ENCODE measurements at places on chromosomes 13 and 19.

GRCh38 chr19:10105509-10106099 lies 558 bp upstream of the PPAN start:
- DNase-seq, result peak; percentile 69

- no peak for DNase-seq
These were observed at the start of gene SYCN for GRCh38 chr19:39203372-39204341. SYCN (minus strand) TSS chr19:39204263; CDS start chr19:39204254, 9 bp downstream.

GRCh38 chr19:42374826-42375376 lies 15.2 kb downstream of the CNFN start:
- DNase-seq, result no peak

- DNase-seq, result no peak
These were observed 1052.8 kb upstream of the SPRY2 start for GRCh38 chr13:81393721-81394120.

GRCh38 chr19:8499048-8499833 lies 3.2 kb downstream of the PRAM1 start:
- DNase-seq, result no peak

DNA sequence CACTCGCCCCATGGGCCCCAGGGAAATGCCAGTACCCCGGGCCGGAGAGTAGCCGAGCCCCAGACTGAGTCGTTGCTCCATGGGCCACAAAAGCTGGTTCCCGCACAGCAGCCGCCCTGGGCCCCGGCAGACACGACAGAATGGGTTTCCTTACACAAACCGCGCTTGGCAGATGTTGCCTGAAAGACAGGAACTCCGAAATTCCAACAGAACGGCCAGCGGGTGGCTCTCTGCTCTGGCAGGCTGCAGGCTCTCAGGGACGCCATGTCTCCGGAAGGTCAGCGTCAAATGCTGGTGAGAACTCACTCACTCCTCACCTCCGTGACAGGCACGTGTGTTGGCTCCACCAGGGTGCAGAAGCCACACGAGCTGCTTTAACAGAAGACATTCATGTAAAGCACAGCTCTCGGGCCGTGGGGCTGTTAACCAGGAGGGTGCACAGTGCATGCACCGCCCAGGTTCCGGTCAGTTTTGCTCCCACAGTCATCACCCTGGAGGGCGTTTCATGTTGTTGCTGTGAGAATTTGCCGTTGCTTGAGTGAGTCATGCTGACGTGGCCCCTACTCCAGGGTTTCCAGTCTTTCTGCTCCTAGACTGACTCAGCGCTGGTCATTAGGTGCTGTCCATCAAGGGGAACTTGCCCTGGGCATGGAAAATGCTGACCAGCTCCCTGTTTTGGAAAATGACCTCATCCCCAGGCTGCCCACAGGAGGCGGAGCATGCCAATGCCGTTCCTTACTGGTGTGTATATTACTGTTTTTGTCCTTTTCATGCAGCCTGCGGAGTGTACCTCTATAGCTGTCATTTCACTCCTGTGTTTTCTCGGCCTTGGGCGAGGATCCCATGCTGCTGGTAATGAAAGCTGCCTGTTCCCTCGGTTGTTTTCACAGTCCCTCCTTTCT lies 44.8 kb downstream of the ANKRD10 start:
- DNase-seq, result peak; percentile 99

- DNase-seq, result no peak
These were observed 5.2 kb downstream of the TRIM28 start for GRCh38 chr19:58548859-58549663.

DNA sequence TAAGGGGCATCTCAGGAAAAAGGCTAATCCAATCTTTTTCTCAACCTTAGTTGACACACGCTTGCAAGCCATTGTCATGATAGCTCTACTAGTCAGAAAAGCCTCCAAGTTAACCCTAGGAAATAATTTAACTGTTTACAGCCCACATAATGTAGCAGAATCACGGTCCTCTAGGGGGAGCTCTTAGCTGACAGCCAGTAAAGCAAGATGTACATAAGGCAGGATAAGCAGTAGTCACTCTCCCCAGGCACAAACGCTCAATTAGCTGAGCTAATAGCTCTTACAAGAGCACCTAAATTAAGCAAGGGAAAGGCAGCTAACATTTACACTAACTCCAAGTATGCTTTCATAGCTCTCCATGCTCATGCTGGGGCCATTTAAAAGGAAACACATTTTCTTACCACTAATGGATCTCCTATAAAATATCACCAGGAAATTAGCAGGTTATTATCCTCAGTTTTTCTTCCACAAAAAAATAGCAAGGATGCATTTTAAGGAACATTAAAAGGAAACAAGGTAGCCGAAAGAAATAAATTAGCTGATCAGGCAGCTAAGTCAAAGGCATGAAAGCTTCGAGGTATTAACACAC lies 33.7 kb upstream of the ZSCAN5A start:
- DNase-seq, result peak; percentile 28

- DNase-seq, result no peak
These were observed 2.0 kb upstream of the IL17D start for GRCh38 chr13:20701461-20701860.

DNA sequence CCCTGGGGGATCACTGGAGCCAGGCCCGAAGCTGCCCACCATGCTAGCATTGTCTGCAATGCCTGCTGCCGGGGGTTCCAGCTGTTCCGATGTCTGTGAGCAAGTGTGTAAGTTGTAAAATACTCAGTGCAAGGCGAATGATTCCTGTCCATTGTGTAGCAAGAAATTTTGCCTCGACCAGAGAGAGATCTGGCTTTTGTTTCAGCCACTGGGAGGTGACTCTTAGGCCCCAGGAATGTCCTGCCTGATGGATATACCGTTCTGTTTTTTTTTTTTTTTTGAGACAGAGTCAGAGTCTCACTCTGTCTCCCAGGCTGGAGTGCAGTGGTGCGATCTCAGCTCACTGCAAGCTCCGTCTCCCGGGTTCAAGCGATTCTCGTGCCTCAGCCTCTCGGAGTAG lies 7.3 kb upstream of the GADD45B start:
- DNase-seq, result no peak

DNA sequence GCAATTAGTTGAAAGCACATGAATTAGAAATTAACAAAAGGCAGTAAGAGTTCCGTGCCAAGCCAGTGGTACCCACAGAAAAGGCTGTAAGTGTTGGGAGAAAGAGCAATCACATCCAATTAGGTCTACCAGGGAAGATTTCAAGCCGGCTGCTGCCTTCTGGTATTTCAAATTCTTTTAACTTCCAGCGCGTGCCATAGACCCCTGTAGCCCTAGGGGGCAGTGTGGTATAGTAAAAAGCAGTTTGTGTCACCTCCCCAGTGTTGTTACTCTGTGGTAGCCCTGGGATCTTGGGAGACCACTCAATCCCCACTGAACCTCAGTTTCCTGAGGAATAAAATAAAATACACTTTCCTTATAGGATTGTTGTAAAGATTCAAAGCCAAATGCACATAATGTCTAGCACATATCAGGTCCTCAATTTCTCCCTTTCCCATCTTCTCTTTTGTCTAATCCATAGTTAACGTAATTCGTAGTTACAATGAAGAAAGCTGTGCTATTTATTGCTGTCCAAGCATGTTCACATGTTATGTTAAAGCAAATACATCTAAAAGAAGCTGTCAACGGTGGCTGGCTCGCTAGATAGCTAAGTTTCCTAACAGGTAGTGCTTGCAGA lies 230.2 kb downstream of the TDRD3 start:
- DNase-seq, result no peak

DNA sequence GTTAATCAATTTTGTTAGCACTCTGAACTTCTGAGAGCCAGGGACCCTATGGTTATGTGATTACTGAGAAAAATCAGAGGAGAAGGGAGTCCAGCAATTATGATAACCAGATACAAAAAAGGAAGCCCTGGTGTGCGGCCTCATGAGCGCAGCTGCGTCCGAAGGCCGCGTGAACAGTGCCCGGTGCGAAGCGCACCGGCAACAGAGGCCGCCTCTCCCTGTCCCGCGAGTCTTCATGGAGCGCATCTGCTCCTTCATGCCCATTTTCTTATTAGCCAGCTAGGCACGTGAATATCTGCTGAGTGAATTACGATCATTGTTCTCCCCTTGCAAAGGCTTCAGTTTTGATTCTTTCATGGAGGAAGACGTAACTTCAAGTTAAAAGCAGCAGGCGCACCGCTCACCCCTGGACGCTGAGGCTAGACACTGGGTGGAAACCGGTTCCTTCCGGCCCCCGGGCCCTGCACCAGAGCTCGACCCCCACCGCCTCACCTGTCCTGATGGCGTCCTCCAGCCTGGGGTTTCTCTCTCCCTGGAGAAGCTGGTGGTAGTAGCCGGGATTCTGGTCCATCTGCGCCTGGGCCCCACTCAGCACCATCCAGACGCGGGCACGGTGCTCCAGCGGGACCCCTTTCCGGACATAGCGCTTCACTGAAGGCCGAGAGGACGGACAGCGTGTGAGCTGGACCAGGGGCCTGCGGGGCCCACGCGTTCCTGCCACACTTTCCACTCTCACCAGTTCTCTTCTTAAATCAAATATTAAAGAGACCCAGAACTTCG lies 8.9 kb downstream of the GRTP1 start:
- no peak for DNase-seq

DNA sequence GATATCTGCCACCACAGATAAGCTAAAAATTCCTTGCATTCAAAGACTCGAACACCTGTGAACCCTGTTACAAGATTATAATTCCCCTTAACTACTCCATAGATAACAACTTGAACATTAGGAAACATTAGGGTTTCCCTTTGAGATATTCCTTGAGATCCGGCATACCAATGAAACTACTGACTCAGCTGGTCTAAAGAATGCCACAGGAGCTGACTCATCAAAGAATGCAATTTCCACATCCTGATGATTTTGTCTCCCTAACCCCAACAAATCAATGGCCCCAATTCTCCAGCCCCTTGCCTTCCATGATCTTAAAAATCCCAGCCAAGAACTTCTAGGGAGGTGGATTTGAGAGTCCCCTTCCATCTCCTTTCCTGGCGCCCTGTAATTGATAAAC lies 35.6 kb upstream of the ZNF599 start:
- no peak for DNase-seq

DNA sequence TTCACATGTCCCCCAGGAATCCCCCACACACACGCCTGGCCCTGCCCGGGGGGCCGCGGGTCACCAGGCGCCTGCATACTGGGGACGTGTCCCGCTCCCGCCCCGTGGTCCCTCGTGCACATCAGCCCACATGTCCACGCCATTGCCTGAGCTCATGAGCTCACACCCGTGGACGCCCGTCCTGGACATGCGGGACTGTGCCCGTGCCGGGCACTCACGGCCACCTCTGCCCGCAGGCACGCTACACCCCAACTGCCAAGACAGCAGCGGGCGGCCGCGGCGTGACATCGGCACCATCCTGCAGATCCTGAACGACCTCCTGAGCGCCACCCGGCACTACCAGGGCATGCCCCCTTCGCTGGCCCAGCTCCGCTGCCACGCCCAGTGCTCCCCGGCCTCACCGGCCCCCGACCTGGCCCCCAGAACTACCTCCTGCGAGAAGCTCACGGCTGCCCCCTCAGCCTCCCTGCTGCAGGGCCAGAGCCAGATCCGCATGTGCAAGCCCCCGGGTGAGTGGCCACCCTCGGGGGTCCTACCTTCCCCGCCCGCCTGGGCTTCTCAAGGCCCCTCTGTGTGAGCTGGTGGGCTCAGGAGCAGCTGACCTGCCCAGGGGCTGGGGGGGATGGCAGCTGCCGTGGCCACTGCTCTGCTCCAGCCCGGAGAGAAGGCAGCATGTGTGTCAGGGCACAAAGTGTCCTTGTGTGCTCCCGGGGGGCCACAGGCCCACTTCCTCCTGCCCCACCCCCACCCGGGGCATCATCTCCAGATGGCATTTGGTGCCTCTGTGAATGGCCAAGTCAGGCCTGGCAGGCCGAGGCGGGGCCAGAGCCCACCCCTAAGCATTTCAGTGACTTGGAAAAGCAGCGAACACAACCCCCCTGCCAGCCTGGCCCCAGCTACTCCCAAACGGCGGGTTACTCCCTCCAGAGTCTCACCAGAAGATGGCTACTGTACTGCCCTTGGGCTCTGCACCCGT lies 7.1 kb downstream of the MIDN start:
- no peak for DNase-seq

GRCh38 chr13:24683838-24684599 lies 3.8 kb downstream of the ATP12A start:
- peak; percentile 29 for DNase-seq

DNA sequence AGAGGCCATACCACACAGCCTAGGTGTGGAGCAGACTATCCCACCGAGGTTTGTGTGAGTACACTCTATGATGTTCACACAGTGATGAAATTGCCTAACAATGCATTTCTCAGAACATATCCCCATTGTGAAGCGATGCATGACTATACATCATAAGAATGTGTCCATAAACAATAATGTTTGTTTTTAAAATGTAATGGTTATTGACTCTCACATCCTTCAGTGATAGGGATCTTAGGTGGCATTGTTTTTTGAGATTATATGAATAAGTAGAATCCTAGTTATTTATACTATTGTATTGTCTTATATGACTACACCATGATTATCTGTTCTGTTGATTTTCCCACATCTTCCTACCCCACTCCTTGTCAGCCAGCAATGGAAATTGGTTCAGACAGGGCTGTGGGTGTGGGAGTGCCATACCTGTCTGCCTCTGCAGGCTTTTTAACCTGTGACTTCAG lies 13.6 kb downstream of the CCNA1 start:
- DNase-seq, result no peak

DNA sequence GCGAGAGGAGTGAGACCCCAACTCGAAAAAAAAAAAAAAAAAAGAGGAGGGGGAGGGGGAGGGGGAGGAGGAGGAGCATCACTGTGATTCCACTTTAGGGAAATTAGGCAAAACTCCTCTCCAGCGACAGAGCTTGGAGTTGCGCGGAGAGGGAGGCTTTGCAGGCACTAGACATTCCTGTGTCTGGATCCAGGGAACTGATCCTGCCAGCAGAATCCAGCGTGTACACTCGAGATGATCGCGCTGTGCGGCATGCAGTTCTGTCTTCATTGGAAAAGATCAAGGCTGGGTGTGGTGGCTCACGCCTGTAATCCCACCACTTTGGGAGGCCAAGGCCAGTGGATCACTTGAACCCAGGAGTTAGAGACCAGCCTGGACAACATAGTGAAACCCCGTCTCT lies 29.6 kb upstream of the KLF2 start:
- DNase-seq, result no peak

GRCh38 chr13:109941221-109941620 lies 154.8 kb upstream of the IRS2 start:
- no peak for DNase-seq

DNA sequence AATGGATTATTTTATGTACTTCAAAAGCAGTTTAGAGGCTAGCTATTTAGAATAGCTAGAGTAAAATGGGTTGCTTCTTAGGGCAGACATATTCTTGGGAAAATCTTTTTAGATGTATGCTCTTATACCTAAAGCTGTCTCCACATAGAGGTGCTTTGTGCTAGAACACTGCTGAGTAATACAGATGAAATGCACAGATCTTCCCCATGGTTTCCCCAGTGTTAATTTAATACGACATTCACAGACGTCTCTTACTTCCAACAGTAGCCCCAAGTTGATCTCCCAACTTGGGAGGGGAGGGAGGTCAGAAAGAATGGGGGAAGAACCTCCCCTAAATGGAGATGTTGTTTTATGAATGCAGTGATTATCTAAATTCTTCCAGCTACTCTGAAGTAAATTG lies 16.9 kb downstream of the NALCN start:
- DNase-seq, result no peak

DNA sequence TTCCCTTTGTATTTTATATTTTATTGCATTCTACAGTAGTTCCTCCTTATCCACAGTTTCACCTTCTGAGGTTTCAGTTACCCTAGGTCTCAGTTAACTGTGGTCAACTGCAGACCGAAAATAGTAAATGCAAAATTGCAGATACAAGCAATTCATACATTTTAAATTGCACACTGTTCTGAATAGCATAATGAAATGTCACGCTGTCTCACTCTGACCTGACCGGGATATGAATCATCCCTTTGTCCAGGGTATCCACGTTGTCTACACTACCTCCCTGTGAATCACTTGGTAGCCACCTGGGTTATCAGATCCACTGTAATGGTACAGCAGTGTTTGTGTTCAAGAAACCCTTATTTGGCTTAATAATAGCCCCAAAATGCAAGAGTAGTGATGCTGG lies 325.0 kb downstream of the DNAJC15 start:
- DNase-seq, result no peak
